ENCODE measurements at places on chromosomes 5 and 9. TPM values are rescaled to one million over a fixed set of nuclear protein-coding genes. Genes with fewer than 3 reads are reported as not detected.

DNA sequence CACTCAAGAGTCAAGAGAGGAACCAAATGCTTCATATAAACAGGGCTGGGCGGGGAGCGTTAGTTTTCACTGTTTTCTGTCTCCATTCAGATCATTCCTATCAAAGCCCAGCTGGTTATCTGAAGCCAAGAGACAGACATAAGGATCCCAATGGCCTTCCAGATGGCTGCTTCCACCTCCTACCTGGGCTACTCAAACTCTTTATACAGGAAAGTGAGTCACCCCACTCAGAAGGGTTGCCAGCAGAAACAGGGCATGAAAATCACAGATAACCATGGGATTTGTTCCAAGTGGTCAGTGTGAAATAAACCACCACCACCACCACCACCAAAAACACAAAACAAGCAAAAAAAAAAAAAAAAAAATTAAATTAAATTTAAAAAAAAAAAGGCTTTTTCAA, 5.5 kb downstream of the PRSS3 start:
- no peak for DNase-seq
- no peaks in the 10 kb centered on the region for H3K4me1 ChIP-seq
- no peaks in the 10 kb centered on the region for H3K27me3 ChIP-seq
- H3K36me3 ChIP-seq, result no peaks in the 10 kb centered on the region
- H3K4me3 ChIP-seq, result no peak overlapping the region
- no peak overlapping the region for H3K27ac ChIP-seq

Gene NACC2
- 22.2 TPM for total RNA-seq

GRCh38 chr9:116694785-116695291, 7.7 kb downstream of the TRIM32 start:
- H3K27ac ChIP-seq, result no peak overlapping the region
- H3K27me3 ChIP-seq, result no peaks in the 10 kb centered on the region
- H3K36me3 ChIP-seq, result no peaks in the 10 kb centered on the region
- no peak for DNase-seq
- no peaks in the 10 kb centered on the region for H3K4me1 ChIP-seq

DNA sequence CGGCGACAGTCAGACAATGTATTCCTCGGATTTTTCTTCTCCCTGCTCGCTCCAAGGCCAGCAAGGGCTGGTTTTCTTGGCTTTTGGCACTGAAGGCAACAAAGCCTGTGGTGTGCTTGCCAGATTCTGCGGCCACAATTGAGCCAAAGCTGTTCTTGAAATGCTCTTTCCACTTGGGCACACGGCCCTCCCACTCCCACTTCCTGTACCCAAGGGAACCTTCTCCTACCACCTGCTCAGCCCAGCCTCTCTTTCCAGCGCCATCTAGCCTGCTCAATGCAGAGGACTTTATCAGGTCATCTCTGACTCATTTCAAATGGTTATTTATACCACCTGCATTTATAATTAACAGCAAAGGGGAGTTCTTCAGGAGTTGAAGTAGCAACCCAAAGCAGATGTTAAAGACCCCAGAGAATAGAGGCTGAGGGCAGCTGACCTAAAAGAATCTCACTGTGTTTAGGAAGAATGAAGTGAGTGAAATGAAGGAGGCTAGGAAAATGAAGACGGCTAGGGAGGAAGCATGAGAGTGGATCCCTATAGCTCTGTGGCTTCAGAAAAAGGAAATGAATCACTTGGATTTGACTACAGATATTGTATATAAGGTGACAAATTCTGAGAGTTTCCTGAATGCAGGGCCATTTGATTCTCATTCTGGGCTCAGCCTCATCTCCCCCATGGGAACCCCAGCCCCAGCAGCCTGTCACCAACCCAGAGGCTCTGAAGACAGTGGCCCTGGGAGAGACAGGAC, 439.0 kb downstream of the ENC1 start:
- H3K4me1 ChIP-seq, result peaks cover 12% of the 10 kb centered on the region
- DNase-seq, result no peak
- no peaks in the 10 kb centered on the region for H3K27me3 ChIP-seq
- no peak overlapping the region for H3K4me3 ChIP-seq
- H3K27ac ChIP-seq, result no peak overlapping the region

Gene SV2C
- 0.18 TPM for total RNA-seq

Gene NEUROG1
- not detected for total RNA-seq

GRCh38 chr5:158154226-158155005, 295.5 kb upstream of the CLINT1 start:
- no peak for DNase-seq
- no peaks in the 10 kb centered on the region for H3K27me3 ChIP-seq
- H3K4me1 ChIP-seq, result no peaks in the 10 kb centered on the region
- no peak overlapping the region for H3K4me3 ChIP-seq
- no peaks in the 10 kb centered on the region for H3K36me3 ChIP-seq

Gene LEAP2
- total RNA-seq, result 20.1 TPM

- H3K4me3 ChIP-seq, result no peak overlapping the region
- H3K4me1 ChIP-seq, result no peaks in the 10 kb centered on the region
- no peaks in the 10 kb centered on the region for H3K27me3 ChIP-seq
- no peak overlapping the region for H3K27ac ChIP-seq
- H3K36me3 ChIP-seq, result no peaks in the 10 kb centered on the region
- DNase-seq, result no peak
Observed at GRCh38 chr9:121857928-121858327, 206.5 kb downstream of the DAB2IP start.

- no peaks in the 10 kb centered on the region for H3K27me3 ChIP-seq
- DNase-seq, result no peak
- no peak overlapping the region for H3K4me3 ChIP-seq
- H3K36me3 ChIP-seq, result no peaks in the 10 kb centered on the region
Observed at GRCh38 chr9:680106-680505, 161.4 kb upstream of the DMRT1 start.

DNA sequence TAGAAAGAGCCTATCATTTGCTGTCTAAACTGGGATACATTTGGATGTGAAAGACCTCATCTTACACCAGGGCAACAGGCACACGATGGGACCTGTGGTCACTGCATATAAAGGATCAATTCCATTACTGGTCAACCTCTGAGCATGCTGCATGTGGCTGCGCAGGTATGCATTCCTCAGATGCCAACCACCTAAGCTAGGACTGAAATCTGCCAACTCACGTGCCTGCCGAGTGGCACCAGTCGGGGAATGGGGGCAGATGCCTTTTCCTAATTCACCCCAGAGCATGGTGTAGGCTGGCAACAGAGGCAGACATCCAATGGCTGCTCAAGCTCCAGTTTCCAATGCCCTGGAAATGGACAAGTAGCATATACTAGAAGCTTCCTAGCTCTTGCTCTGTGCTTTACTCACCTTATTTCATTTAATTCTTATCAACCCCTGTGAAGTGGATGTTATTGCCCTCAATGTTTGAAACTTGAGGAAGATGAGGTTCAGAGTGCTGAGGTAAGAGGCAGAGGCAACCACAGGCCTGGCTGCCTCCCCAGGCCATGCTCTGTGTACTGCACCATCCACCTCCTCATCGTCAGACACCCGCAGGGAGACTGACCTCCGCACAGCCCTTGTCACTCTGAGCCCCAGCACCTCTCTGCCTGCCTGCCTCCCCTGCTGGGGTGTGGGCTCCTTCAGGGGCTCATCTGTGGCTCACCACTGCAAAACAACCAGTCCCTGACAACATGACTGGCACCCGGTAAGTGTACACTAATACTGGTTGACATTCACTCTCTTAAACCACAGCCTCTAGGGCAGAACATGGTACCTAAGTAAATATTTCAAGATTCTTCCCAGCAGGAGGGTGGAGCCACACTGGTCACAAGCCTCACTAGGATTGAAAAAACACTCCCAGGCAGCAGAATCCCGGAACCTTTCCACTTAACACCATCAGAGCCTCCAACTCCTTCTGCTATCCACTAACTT, 228.5 kb downstream of the CRB2 start:
- no peak for DNase-seq
- H3K27ac ChIP-seq, result no peak overlapping the region
- no peak overlapping the region for H3K4me3 ChIP-seq
- no peaks in the 10 kb centered on the region for H3K27me3 ChIP-seq
- no peaks in the 10 kb centered on the region for H3K36me3 ChIP-seq
- H3K4me1 ChIP-seq, result no peaks in the 10 kb centered on the region

GRCh38 chr5:5179597-5179996, 39.5 kb downstream of the ADAMTS16 start:
- H3K4me1 ChIP-seq, result no peaks in the 10 kb centered on the region
- no peaks in the 10 kb centered on the region for H3K27me3 ChIP-seq
- no peak for DNase-seq
- no peak overlapping the region for H3K4me3 ChIP-seq
- no peak overlapping the region for H3K27ac ChIP-seq

DNA sequence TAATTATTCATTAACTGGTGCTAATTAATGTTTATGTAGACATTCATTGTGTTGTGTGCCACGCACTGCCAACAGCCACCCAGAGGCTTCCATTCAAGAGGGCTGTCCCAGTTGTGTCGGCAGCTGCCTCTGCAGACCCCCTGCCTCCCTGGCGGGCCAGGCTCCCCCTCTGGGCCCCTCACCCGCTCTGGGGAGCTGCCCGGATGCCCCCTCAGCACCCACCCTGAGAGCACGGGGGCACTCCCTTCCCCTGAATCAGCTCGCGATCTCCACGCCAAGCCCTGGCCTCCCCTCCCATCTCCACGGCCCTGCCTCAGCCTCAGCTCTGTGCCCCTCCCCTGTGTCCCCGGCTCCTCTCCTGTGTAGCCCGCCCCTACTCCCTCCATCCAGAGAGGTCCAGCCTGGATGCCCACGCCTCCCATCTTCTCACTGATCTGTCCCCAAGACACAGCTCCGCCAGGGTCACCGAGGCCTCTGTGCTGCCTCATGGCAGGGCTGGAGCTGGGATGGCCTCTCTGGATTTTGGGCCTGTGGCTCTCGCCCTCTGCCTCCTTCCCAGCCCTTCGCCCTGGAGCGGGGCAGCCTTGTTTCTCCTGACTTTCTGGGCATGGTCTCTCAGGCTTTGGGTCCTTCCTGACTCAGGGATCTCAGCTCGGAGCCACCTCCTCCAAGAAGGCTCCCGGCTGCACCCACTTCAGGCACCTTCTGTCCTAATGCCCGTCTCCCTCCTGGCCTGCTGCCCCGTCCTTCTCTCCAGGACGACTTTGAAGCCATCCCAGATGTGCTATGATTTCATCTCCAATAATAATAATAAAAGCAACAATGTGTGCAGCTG, 16.0 kb upstream of the SLC9A3 start:
- H3K4me3 ChIP-seq, result no peak overlapping the region
- H3K4me1 ChIP-seq, result peaks cover 5% of the 10 kb centered on the region
- no peaks in the 10 kb centered on the region for H3K27me3 ChIP-seq
- no peak overlapping the region for H3K27ac ChIP-seq
- peak; percentile 43 for DNase-seq
- H3K36me3 ChIP-seq, result no peaks in the 10 kb centered on the region

Gene LRRC14B
- not detected for total RNA-seq

Gene MZB1
- 18.2 TPM for total RNA-seq

GRCh38 chr5:36301858-36302603, at the start of gene RANBP3L:
Gene RANBP3L, minus strand, starts transcription at chr5:36301902. Its CDS starts 486 bp downstream, at chr5:36301416.
- no peak within 1 kb of the TSS for H3K4me3 ChIP-seq
- H3K27me3 ChIP-seq, result no peaks in the 10 kb centered on the region
- H3K36me3 ChIP-seq, result no peaks in the 10 kb centered on the region
- H3K4me1 ChIP-seq, result no peaks in the 10 kb centered on the region
- H3K27ac ChIP-seq, result peak within 1 kb of the TSS; percentile 63

Gene COQ4
- total RNA-seq, result 191 TPM

DNA sequence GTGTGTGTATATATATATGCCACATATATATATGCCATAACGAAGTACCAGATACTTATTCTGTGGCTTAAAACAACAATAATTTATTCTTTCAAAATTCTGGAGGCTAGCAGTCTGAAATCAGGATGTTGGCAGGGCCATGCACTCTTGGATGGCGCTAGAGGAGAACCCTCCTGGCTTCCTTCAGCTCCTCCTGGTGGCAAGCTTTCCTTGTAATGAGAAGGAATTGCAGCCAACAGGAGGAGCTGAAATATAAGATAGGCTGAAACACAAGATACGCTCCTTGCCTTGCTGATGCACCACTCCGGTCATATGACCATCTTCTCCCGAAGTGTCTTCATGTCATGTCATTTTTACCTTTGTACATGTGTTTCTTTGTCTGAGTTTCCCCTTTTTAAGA, 368.1 kb upstream of the CTNND2 start:
- H3K27ac ChIP-seq, result no peak overlapping the region
- DNase-seq, result no peak
- no peak overlapping the region for H3K4me3 ChIP-seq

DNA sequence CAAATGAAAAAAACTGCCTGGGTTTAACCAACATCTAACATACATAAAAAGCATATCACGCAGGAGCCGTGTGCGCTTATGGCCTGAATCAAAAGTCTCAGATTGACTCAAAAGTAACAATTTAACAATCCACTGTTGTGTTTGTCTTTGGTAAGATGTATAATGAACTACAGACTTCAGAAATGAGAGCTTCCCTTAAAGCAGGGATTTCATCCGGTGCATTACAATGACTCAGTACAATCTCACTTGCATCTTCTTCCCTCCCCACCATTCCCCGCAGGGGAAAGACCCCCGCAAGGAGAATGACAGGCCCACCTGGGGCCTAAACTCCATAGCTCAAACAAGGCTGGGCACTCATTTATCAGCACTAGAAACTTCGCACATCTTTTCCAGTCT, 1.4 kb downstream of the ZFR start:
- H3K27ac ChIP-seq, result peak overlapping the region; percentile 93
- H3K4me1 ChIP-seq, result peaks cover 3% of the 10 kb centered on the region
- DNase-seq, result no peak
- peak overlapping the region; percentile 88 for H3K4me3 ChIP-seq

GRCh38 chr5:138276402-138277054, 2.1 kb upstream of the GFRA3 start:
- H3K36me3 ChIP-seq, result no peaks in the 10 kb centered on the region
- H3K4me1 ChIP-seq, result peaks cover 7% of the 10 kb centered on the region
- H3K27me3 ChIP-seq, result no peaks in the 10 kb centered on the region
- no peak for DNase-seq
- no peak overlapping the region for H3K4me3 ChIP-seq

Gene C5orf47
- not detected for total RNA-seq

GRCh38 chr5:28914297-28914696, 1875.9 kb upstream of the CDH9 start:
- no peak for DNase-seq
- no peak overlapping the region for H3K4me3 ChIP-seq
- no peaks in the 10 kb centered on the region for H3K27me3 ChIP-seq
- no peak overlapping the region for H3K27ac ChIP-seq
- H3K36me3 ChIP-seq, result no peaks in the 10 kb centered on the region

GRCh38 chr5:133317558-133317957, 265.7 kb downstream of the HSPA4 start:
- H3K36me3 ChIP-seq, result no peaks in the 10 kb centered on the region
- H3K4me3 ChIP-seq, result no peak overlapping the region
- H3K27ac ChIP-seq, result no peak overlapping the region
- no peaks in the 10 kb centered on the region for H3K4me1 ChIP-seq

- H3K4me3 ChIP-seq, result no peak overlapping the region
- no peak for DNase-seq
- no peak overlapping the region for H3K27ac ChIP-seq
- no peaks in the 10 kb centered on the region for H3K27me3 ChIP-seq
- H3K36me3 ChIP-seq, result no peaks in the 10 kb centered on the region
Observed at GRCh38 chr5:7794823-7795222, 56.1 kb downstream of the CFAP90 start.

Gene CAVIN4
- not detected for total RNA-seq
